ENCODE measurements at places on chromosomes 4 and X.

GRCh38 chr4:14726877-14727361, 275.4 kb upstream of the CPEB2 start:
- no peak for DNase-seq

DNA sequence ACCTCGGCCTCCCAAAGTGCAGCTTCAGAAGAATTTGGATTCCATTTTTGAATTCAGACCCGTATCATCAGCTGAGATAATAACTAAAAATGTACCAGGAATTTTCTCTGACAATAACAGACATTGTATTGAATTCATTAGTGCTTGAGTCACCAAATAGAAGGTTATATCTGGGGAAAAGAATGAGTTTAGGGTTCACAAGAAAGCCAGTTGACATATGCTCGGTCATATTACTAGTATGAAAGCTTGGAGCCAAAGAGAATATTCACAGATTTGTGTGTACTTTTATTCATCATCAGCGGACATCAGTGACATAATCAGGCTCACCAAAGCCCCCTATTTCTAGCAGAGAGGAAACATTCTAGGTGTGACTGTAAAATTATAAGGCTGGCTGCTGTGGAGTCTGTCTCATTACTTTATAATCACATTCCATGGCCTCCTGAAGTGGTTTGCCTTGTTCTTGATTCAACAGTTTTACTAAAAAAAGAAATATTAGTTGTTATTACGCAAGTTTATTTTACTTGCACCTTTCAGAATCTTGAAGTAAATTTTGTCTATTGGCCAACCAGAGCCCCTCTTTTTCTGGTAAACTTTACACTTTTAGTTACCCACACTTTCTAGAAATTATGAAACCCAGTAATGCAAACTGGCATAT, 14.6 kb upstream of the DCTD start:
- DNase-seq: no peak

DNA sequence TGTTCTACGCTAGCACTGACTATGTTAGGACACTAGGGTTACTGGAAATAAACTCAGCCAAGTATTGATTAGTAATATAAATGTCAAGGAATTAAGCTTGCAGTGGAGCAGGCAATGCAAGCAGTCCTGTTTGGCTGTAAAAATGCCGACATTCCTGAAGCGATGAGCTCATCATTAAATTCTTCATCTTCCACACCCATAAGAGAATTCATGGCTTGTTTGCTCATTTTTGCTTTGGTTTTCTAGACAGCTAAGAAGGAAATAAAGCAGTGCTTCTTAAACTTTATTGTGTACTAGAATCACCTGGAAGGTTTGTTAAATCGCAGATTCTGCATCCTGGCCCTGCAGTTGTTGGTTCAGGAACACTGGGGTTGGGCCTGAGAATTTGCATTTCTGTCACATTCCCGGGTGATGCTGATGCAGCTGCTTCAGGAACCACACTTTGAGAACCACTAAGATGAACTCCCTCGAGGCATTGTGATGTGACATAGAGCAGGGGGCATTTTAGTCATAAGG, 17.8 kb downstream of the ANXA3 start:
- no peak for DNase-seq

GRCh38 chr4:119011607-119011988, 122.9 kb downstream of the SYNPO2 start:
- DNase-seq: no peak

GRCh38 chr4:98222306-98222705, 38.9 kb upstream of the RAP1GDS1 start:
- no peak for DNase-seq

All from activated CD4-positive, alpha-beta T cell treated with anti-CD3 and anti-CD28 coated beads, Interleukin-2, amount 50 U/mL, for 1 hour (primary cell).